Naive thymus-derived CD8-positive, alpha-beta T cell (primary cell): ENCODE measurements at places on chromosomes 7 and 10.

GRCh38 chr7:108263425-108263824 is 133.3 kb upstream of the LAMB4 start:
- no peak overlapping the region for H3K27ac ChIP-seq
- peaks cover 2% of the 10 kb centered on the region for H3K4me1 ChIP-seq
- H3K36me3 ChIP-seq, result peaks cover 18% of the 10 kb centered on the region
- DNase-seq, result no peak
- H3K4me3 ChIP-seq, result no peak overlapping the region

GRCh38 chr7:55185941-55186609 is 167.3 kb downstream of the EGFR start:
- DNase-seq, result no peak
- no peak overlapping the region for H3K27ac ChIP-seq

- no peak overlapping the region for H3K4me3 ChIP-seq
- H3K27me3 ChIP-seq, result peaks cover 1% of the 10 kb centered on the region
- H3K4me1 ChIP-seq, result no peaks in the 10 kb centered on the region
- H3K36me3 ChIP-seq, result no peaks in the 10 kb centered on the region
- no peak for DNase-seq
Observed at GRCh38 chr10:33265621-33266020, 68.8 kb downstream of the NRP1 start.

- H3K36me3 ChIP-seq, result no peaks in the 10 kb centered on the region
- peaks cover 31% of the 10 kb centered on the region for H3K4me1 ChIP-seq
- H3K27me3 ChIP-seq, result peaks cover 15% of the 10 kb centered on the region
- DNase-seq, result no peak
- no peak overlapping the region for H3K27ac ChIP-seq
Observed at GRCh38 chr7:150927956-150928344, 50.2 kb downstream of the KCNH2 start.

DNA sequence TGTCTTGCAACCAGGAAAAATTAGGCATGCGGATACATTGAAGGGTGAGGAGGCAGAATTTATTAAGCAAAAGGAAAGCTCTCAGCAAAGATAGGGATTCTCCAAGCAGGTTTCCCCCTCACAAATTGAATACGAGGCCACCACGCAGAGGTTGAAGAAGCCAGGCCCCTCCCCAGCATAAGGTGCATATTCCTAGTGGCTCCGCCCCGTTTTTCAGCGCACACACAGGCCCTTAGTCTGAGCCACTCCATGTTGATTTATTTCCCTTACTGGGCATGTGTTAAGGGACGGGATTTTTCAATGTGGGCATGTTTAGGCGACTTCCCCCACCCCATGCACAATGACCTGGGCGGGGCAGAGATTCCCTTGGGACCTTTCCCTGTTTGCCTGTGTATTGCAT is 24.9 kb downstream of the PPP2R2D start:
- H3K36me3 ChIP-seq, result peaks cover 11% of the 10 kb centered on the region
- no peak overlapping the region for H3K4me3 ChIP-seq
- H3K27ac ChIP-seq, result no peak overlapping the region
- peaks cover 76% of the 10 kb centered on the region for H3K4me1 ChIP-seq

- DNase-seq, result no peak
- H3K27ac ChIP-seq, result peak overlapping the region; percentile 72
- H3K27me3 ChIP-seq, result no peaks in the 10 kb centered on the region
- peaks cover 9% of the 10 kb centered on the region for H3K36me3 ChIP-seq
- H3K4me1 ChIP-seq, result peaks cover 58% of the 10 kb centered on the region
- H3K4me3 ChIP-seq, result peak overlapping the region; percentile 11
Observed at GRCh38 chr7:99112097-99112496, 31.8 kb downstream of the SMURF1 start.

DNA sequence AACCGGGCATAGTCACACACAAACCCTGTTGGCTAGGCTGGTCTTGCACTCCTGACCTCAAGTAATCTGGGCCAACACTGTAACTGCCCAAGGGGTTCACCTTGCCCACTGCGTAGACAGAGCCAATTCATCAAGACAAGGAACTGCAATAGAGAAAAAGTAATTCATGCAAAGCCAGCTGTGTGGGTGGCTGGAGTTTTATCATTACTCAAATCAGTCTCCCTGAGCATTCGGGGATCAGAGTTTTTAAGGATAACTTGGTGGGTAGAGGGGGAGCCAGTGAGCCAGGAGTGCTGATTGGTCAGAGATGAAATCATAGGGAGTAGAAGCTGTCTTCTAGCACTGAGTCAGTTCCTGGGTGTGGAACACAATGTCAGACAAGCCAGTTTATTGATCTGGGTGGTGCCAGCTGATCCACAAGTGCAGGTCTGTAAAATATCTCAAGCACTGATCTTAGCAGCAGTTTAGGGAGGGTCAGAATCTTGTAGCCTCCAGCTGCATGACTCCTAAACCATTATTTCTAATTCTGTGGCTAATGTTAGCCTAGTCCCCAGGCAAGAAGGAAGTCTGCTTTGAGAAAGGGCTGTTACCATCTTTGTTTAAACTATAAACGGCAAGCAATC is 15.6 kb upstream of the FXYD4 start:
- H3K4me1 ChIP-seq, result peaks cover 10% of the 10 kb centered on the region
- H3K27me3 ChIP-seq, result peaks cover 1% of the 10 kb centered on the region
- no peaks in the 10 kb centered on the region for H3K36me3 ChIP-seq

GRCh38 chr10:60176925-60177324 is 212.8 kb downstream of the ANK3 start:
- H3K4me1 ChIP-seq, result no peaks in the 10 kb centered on the region
- no peak overlapping the region for H3K4me3 ChIP-seq
- no peak for DNase-seq
- H3K27me3 ChIP-seq, result peaks cover 8% of the 10 kb centered on the region
